ENCODE measurements at places on chromosomes 4 and X.

GRCh38 chr4:8277356-8278008, 7.9 kb downstream of the HTRA3 start:
- no peak for DNase-seq

GRCh38 chrX:47940448-47940847, 63.3 kb downstream of the ZNF182 start:
- DNase-seq, result no peak

GRCh38 chrX:39262641-39263040, 461.4 kb downstream of the MID1IP1 start:
- no peak for DNase-seq

DNA sequence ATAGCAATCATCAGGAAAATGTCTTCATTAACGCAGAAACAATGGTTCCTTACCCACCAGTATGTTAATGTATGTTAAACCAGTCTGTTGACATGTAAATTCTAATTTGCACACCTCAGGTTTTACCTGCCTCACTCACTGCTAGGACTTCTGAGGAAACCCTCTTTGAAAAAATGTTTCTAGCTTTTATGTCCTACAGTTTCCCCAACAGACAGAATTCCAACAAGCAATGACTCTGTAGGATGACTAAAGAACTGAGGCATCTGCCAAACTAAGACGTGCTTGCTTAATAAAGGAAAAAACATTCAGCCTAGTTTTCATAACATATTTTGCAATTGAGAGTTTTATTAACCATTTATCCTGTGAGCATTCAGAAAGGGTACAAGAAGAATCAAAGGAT, 20.6 kb upstream of the SOX3 start:
- DNase-seq, result no peak

DNA sequence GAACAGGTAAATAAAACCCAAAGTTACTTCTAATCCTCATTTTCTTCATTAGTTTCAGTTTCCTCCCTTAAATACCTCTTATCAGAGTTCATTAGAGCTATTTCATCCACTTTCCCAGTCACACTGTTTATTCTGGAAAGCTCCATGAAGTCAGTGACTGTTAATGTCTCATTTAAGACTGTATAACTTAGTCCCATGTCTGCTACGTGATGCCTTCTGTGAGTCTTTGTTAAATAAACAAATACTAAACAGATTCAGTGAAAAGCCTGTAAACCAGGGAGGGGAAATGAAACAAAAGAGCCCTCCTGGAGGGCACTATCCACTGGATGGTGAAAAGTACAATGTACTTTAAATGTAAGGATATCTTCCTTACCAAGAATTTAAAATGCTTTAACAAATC, 24.7 kb downstream of the ACE2 start:
- no peak for DNase-seq

- DNase-seq, result no peak
These were observed 77.7 kb downstream of the CC2D2A start for GRCh38 chr4:15547392-15547791.

DNA sequence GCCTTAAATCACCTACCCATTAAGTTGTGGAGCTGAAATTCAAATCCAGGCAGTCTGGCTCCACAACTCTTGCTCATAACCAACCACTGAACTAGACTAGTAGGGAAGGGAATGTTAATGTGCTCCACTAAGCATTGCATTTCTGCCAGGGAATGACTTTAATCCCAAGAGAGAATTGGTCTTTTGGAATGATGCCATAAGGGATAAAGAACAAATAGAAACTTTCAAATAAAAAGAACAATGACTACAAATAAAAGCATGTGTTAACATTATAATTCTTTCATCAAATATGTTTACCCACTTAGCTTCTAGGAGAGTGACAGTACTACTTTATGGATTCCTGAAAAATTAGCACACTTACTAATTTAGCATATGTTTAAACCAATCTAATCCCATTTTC, 905.9 kb downstream of the CENPC start:
- peak; percentile 25 for DNase-seq

- no peak for DNase-seq
These were observed 58.8 kb upstream of the CLNK start for GRCh38 chr4:10743357-10743756.

GRCh38 chr4:153065276-153065675, 129.2 kb downstream of the FHDC1 start:
- no peak for DNase-seq

DNA sequence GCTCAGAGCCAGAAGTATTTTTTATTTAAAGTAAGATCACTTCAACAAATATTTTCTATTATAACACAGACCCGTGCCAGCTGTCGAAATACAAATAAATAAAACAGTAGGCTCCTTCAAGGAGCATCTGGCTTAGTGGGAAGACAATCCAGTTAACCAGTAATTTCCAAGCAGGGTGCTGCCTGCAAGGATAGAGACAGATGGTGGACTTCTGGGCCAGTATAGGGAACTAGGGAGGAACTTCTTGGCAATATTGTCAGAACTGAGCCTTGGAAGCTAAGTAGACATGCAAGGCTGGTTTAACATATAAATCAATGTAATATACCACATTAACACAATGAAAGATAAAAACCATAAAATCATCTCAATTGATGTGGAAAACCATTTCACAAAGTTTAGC, 17.0 kb upstream of the MTMR1 start:
- DNase-seq, result no peak

- DNase-seq, result no peak
These were observed 73.9 kb downstream of the SERTM2 start for GRCh38 chrX:111585337-111585736.

DNA sequence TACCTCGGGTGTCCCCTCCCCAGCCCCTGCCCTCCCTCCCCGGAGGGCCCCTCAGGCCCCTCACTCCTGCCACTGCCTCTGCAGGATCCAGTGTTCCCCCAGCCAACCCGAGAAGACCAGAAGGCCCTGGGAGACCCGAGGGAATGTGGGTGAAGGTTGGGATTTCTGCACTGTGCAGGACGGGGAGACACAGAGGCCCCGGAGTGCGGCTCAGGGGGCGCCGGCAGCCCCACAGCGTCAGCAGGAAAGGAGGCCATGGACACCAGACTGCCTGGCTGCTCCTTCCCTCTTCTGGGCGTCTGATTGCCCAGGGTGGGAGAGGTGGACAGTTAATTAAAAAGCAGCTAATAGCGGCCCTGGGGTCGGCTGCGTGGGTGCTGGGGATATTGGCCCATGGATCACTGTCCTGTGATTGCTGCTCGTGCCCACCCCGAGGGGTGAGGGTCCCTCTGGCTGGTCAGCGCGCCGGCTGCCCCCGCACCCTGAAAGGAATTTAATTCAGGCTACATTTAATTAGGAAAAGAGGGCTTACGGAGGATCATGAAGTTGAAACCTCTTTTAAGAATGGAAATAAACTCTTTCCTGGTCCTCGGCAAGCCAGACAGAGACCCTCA, 57.8 kb upstream of the NKX1-1 start:
- DNase-seq, result no peak

- DNase-seq, result no peak
These were observed 10.3 kb downstream of the DOK7 start for GRCh38 chr4:3473181-3473950.

GRCh38 chr4:60266505-60266904, 933.6 kb upstream of the ADGRL3 start:
- DNase-seq, result peak; percentile 5

- DNase-seq, result no peak
These were observed 44.8 kb downstream of the PDS5A start for GRCh38 chr4:39932776-39933402.

- DNase-seq, result peak; percentile 78
These were observed 35.6 kb upstream of the SFRP2 start for GRCh38 chr4:153824501-153824900.

DNA sequence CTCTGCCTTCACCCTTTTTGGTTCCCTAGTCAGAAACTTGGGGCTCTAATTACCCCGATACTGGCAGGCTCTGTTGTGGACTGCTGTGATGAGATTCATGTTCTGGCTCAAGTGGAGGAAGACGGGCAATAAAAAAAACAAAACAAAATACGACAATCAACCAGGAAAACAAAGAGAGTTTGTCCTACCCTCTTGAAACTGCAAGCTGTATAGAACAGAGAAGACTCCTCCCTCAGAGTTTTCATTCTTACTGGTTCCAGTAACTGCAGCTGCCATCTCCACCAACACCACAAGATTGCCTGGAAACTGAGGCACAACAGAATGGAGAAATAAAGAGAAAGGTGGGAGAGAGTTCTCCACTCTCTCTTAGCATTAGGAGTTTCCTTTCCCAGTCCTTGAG, 11.1 kb upstream of the IL1RAPL1 start:
- DNase-seq, result no peak

DNA sequence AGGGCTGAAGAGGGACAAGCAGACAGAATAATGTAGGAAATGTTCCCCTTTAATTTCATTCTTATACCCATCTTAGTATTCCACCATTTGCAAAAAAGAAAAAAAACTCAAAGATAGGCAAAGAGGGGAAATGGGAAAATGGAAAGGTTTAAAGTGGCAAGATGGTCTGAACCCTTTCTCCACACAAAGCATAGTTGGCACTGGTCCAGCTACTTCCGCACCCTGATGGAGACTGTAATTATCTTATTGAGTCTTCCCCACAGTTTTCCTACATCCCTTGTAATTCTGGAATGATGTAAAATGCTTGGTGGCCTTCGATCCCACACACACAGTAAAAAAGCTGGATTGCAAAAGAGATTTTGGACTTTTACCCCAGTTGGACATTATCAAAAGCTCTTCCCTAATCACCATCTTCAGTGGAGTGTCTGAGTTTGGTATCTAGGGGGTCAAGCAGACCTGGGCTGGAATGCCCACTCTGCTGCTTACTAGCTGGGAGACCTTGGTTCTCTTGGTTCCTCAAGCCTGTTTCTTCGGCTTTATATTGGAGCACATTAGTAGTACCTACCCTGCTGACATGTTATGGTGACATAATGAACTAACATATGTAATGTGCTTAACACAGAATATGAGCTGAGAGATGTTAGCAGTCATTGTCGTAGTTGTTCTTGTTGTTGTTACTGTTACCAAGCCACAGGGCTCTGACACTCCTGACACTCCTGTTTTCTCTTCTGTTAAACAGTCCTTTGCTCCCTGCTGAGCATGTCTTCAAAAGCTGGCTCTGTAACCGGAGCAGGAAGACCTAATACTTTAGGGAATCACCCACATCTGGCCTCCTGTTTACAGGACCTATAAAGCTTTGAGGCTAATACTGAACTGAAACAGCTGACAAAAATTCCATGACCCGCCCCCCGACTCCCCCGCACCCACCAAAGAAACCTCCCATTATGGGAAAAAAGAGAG, 4.7 kb downstream of the SRPX2 start:
- DNase-seq, result peak; percentile 91

GRCh38 chrX:2502120-2502667, 1.4 kb upstream of the DHRSX start:
- DNase-seq, result no peak

GRCh38 chr4:165011403-165011802, 20.4 kb upstream of the TRIM60 start:
- DNase-seq, result no peak

DNA sequence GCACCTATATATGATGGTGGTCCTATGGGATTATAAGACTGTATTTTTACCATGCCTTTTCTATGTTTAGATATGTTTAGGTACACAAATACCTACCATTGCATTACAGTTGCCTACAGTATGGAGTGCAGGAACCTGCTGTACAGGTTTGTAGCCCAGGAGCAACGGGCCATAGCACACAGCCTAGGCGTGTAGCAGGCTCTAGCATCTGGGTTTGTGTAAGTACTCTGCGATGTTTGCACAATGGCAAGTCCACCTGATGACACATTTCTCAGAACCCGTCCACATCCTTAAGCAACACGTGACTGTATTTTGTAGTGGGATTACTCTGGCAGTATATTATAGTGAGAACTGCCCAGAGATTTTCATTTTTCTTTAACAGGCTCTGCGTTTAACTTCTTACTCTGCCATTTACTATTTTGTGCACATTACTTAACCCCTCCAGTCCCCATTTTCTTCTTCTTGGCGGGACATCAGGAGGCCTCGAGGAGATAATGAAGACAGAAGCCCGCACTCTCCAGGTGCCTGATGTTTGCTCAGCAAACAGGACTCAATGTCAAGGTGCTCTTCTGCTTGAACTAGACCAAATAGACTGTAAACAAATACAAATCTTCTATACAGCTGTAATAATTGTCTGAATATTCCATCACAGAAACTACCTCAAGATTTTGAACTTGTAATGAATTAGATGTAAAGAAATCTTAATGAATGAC, 102.0 kb upstream of the PDLIM3 start:
- DNase-seq, result no peak

- no peak for DNase-seq
These were observed 10.0 kb downstream of the ZFYVE28 start for GRCh38 chr4:2408401-2408958.

DNA sequence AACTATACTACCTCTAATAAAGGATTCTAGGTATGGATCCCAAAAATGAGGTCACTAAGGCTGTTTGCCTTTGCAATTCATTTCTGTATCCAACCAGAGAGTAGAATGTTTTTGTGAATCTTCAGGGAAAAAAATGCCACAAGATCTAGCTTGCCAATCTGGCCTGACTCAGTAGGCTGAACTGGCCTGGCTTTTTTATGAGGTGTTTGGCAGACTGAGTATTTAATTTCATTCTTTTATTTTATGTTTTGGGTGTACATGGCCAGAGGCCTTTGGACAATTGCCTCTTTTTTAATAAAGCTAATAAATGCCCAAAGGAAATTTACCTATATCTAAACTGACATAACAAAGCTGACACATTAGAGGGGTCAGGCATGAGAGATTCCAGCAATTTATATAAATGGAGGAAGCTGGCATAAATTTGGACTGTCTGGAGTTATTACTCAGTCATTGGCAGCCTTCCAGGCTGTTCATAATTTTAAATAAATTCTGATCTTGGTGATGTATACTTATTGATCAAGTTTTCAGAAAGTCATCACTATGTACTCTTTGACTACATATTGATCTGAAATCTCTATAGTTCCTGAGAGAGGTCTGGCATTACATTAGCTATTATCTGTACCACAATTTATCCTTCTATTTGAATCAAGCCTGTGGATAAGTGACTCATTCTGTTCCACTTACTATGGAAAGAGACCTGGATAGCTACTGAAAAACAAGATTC, 376.4 kb upstream of the NOCT start:
- no peak for DNase-seq

DNA sequence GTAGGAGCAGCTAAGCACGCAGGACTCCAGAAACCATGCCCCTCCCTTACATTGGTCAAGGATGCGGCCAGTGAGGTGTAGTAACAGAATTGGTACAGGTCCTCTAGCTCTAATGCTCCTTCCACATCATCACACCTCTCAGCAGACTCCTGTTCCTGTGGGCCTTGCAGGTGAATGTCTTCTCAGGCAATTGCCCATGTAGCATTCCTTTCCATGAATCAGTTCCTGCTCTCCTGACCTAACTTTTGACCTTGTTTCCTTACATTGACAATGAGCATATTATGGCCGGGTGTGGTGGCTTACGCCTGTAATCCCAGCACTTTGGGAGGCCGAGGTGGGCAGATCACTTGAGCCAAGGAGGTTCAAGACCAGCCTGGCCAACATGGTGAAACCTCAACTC, 31.3 kb downstream of the MAP7D3 start:
- DNase-seq, result no peak

- DNase-seq, result no peak
These were observed 57.4 kb upstream of the SLC16A2 start for GRCh38 chrX:74363914-74364313.

DNA sequence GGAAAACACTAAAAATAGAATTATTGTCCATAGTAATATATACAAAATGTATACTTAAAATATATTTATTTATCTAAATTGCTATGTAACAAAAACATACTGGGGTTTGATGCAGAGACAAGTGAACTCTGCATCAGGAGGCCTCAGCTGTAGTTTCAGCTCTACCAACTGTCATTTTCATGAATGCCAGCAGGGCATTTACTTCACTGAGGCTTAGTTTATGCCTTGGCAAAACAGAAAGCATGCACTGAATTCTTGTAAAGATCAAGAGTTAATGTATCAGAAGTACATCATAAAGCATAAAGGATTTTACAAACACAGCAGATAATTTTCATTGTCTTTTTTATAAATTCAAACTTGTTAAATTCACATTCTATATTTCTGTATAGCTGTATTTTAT, 577.0 kb downstream of the C4orf33 start:
- no peak for DNase-seq

All from muscle of leg (tissue), 16 donors.